ENCODE measurements at places on chromosomes 3 and 15. TPM values are rescaled to one million over a fixed set of nuclear protein-coding genes. Genes with fewer than 3 reads are reported as not detected.

GRCh38 chr3:138781012-138781470, 53.7 kb downstream of the PIK3CB start:
- DNase-seq = no peak

ERICH6 gene
- under 0.01 TPM for total RNA-seq

- DNase-seq = no peak
Observed at GRCh38 chr3:78697426-78697825, 1070.4 kb downstream of the ROBO1 start.

DNA sequence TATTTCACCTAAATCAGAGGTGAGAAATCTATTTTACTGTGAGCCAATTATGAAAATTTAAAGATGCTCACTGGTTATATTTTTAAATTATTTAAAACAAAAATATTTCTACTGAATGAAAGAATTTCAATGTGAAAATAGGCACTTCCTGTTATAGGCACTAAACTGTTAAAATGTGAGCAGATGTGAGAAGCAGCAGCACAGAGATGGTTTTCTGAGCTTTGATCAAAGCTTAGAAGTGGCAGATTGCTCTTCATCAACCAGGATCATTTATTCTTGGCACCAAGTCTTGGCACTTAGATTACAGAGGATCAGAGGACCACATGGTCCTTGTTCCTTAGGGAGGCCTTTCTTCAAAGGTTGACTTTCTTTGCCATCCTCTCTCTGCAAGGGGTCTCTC, 18.0 kb upstream of the TSC22D2 start:
- no peak for DNase-seq

GRCh38 chr3:176119826-176120225, 1077.5 kb downstream of the TBL1XR1 start:
- DNase-seq = no peak

DNA sequence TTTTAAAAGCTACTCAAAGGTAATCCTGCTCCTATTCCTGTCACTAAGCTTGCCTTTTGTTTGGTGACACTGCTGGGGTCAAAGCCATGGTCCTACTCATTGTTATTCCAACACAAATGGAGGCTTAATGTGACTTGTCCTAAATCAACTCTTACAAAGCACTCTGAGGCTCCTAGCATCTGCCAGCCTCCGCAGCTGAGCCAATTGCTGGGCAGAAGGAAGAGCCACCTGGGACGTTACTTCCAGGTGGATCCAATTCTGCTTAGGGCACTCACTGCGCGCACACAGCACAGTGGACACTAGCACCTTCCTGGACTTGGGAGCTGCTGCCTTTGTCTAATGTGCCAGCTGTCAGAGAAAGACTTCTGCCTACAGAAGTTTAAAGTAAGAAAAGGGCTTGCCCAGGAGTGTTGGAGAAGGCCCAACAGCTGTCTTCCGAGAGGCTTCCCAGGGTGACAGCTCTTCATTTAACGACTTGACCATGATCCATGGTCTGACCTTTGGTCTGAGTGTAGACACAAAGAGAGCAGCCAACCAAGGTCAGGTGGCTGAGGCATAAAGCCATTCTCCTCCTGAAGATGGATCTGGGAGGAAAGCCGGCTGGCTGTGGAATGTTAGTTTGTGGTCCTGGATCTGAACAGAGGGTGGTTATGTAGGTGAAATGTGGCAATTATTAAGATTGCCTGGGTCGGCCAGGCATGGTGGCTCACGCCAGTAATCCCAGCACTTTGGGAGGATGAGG, 102.2 kb downstream of the AQP9 start:
- DNase-seq = no peak

GRCh38 chr3:50264383-50264963, 4.5 kb upstream of the SEMA3B start:
- DNase-seq = peak; percentile 81

- DNase-seq = no peak
Observed at GRCh38 chr15:63918901-63919348, 85.2 kb upstream of the HERC1 start.

GOLGA8A gene
- 23.6 TPM for total RNA-seq

- no peak for DNase-seq
Observed at GRCh38 chr3:126266291-126266840, 86.0 kb upstream of the ALDH1L1 start.

DNA sequence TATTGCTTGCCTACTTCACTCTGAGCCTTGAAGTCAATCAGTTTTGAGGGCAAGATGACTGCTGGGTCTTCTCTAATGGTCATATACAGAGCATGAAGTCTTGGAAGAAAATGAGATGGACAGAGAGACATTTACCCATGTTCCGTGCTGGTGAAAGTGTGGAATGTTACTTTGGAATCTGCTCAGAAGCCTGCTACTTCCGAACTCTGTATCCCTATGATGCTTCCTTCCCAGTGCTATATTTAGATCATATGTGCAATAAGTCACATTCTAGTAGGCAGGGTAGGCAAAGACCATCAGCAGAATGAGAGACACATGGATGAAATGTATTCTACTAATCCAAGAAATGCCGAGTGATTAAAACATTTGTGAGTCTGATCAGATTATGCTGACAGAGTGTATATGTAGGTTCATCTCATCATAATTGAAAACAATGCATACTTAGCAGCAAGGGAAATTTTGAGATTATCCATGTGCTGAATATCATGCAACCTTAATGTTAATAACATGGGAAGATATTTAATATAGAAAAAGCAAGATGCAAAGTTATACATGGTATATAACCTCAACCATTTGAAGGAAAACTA, 60.5 kb downstream of the RAB7A start:
- no peak for DNase-seq

GRCh38 chr3:187811585-187812250, 66.5 kb upstream of the BCL6 start:
- DNase-seq = no peak

AQP9 gene
- under 0.01 TPM for total RNA-seq

SPSB4 gene
- total RNA-seq = 4.1 TPM

DNA sequence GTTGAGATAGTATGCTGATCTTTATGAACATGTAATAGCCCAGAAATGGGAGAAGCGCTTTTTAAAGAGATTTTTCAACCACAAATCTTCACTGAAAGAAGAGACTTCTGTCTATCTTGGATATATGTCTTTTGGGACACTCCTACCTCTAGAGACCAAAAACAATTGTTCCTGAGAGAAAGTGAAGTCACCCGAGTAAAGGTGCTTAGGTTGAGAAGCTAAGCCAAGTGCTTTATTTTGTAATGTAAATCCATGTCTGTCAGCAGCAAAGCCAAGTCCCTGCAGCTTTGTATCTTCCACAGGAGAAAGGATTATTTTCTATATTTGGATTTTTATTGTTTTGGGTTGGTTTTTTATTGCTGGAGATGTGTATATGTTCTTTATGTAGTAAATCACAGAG, 32.1 kb upstream of the B3GALNT1 start:
- no peak for DNase-seq

GRCh38 chr15:58526647-58527192, 94.9 kb downstream of the LIPC start:
- DNase-seq = no peak

DNA sequence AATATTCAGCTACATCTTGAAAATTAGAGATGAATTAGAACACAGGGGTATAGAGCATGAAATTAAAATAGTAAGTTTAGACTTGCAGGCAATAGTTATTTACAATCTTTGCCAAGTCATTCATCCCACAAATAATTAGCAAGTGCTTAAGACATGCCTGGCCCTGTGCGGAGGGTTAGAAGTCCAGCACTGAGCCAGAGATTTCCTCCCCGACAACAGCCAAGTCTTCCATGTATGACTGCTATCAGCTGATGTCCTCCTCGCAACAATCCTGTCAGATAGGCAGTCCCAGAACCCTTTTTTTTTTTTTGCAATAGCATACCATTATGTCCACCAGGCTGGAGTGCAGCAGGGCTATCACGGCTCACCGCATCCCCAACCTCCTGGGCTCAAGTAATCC, 14.6 kb downstream of the SIN3A start:
- no peak for DNase-seq

MESD gene
- 12.2 TPM for total RNA-seq

DNA sequence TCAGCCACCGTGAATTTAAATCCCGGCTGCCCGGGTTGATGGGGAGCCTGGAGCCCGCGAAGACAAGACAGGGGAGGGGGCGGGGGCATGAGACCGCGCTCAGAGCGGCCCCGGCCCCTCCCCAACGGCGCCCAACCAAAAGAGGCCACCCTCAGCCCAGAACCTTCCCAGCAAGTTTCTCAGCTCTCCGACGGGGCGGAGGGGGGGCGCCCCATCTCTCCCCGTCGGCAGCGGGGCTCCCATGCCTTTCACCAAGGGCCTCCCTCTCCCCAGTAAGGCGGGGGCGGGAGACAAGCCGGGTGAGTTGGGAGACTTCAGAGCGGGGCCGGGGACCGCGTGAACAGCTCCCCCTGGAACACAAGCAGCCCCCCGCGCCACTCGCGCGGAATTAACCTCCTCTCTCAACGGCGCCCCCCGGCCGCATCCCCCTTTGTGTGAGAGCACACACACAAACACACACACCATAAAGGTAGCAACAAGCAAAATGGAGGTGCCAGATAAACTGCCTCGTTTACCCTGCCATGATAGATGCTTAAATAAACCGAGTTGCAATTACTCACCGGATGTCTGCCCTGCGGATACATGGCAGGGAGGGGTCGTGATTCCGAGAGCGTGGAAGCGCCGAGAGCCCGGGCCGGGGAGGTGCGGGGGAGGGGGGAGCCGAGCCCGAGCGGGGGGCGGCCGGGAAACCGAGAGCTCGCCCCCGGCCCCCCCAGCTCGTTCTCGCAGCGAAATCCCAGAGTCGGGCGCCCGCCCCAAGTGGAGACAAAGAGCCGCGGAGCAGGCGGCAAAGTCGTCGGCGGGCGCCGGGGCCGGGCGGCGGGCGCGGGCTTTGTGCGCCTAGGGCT, 1.3 kb downstream of the TLE3 start:
- no peak for DNase-seq

GRCh38 chr3:13149330-13150108, 76.3 kb upstream of the IQSEC1 start:
- DNase-seq = no peak

GRCh38 chr3:114442246-114442645, 148.4 kb downstream of the TIGIT start:
- no peak for DNase-seq

DNA sequence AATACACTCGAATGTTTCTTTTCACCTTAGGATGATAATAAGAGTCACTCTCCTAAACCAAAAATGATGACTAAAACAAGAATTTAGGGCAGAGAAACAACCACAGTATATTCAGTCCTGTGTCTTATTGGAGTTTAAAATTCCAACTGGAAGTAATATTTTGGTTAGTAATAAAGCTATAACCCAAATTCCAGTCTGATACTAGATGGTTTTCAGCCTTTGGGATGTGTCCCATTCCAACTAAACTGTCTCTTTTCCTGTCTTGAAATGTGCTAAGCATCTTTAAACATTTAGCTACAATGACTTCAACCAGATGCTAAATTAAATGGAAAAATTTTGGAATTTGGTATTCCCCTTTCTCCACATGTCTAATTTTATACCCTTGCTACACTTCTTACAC, 510.0 kb downstream of the ROBO1 start:
- no peak for DNase-seq

GRCh38 chr3:161274691-161275298, 53.7 kb downstream of the NMD3 start:
- no peak for DNase-seq

GRCh38 chr15:42474827-42475226, 16.1 kb downstream of the ZNF106 start:
- DNase-seq = no peak
